ENCODE measurements at places on chromosomes 11 and 22.

- peak; percentile 14 for DNase-seq
Observed at GRCh38 chr11:35083431-35084238, 55.3 kb upstream of the CD44 start.

DNA sequence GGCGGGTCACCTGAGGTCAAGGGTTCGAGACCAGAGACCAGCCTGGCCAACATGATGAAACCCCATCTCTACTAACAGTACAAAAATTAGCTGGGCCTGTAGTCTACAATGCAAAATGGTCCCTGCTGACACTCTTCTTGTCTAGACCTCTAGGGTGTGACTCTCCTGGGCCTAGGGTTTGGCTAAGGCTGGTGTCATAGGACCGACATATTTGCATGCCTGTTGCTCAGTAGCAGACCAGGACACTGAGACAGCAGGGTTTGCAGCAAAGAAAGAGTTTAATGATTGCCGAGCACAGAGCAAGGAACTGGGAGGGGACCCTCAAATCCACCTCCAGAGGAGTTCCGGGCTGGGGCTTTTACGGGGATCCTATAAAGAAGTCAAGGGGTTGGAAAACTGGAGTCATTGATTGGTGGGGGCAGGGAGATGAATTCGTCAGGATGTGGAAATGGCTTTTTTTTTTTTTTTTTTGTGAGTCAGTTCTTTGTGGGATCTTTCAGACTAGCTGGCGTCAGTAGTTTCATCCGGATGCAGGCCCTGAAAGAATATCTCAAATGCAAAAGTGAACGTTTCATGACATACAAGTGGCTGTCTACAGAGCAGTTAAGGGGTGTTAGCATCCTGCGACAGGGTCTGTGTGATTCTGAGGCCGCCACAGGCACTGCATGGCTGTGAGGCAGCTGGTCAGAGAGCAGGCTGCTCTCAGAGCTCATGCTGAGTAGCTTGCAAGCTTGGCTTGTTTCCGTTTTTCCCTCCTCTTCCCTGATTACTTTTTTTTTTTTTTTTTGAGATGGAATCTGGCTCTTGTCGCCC lies 27.2 kb upstream of the A4GALT start:
- DNase-seq: no peak

DNA sequence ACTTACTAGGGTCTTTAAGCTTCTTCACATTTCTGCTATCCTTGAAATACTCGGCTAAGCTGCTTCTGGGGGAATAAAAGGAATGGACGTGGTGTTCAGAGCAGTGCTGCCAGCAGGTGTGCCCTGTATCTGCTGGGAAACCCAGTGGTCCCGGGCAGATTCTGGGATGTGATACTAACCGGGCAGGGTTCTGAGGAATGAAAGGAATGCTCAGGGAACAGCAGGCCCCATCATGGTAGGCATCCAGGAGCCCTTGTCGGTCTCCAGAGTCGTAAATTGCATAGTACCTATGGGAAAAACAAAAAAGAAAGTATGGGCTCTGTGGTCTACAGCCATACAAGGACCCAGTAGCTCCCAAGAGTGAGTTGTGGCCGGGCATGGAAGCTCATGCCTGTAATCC lies 4.5 kb upstream of the TMEM223 start:
- DNase-seq: no peak

DNA sequence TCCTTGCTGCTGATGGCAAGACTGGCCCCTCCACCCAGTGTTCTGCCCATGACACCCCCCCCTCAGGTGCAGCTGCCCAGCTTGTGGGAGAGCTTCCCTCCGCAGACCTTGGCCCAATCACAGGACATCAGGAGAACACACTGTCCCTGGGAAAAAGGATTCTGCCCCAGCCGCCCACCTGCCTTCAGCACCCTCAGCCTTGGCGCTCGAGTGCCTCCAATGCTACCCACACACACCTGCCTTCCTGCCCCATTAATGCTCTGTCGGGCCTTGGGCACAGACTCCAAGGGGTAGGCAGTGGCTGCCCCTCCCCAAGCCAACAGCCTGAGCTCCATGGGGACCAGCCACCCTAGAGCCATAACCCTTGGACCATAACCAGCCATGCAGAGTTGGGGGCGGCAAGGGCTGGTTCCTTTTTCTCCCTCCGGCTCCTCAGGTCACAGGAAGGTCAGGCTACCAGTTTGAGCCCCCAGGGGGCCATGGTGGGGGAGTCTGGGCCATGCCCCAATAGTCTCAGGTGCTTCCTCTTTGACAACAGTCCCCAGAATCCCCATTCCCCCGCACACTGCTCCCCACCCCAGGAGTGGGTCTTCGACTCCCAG lies 1.3 kb upstream of the ZNF70 start:
- DNase-seq: peak; percentile 20

GRCh38 chr11:102729849-102730815 lies 5.4 kb upstream of the MMP8 start:
- DNase-seq: no peak

DNA sequence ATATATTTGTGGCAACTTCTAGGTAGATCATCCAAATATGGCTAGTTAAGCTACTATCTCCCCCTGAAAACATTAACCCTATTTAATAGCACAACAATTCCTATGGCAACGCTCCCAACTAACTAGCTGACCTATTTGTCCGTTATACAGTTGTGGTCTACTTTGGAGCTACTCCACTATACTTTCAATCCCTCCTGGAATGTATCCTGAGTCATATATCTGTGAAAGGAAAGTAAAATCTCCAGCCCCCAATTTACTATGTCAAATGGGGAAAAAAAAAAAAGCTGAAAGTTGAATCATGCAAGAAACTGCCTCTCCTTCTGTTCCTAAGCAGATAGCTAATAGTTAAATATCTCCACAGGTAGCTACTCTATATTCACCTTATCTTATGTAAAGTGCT lies 128.5 kb downstream of the CD44 start:
- DNase-seq: no peak

DNA sequence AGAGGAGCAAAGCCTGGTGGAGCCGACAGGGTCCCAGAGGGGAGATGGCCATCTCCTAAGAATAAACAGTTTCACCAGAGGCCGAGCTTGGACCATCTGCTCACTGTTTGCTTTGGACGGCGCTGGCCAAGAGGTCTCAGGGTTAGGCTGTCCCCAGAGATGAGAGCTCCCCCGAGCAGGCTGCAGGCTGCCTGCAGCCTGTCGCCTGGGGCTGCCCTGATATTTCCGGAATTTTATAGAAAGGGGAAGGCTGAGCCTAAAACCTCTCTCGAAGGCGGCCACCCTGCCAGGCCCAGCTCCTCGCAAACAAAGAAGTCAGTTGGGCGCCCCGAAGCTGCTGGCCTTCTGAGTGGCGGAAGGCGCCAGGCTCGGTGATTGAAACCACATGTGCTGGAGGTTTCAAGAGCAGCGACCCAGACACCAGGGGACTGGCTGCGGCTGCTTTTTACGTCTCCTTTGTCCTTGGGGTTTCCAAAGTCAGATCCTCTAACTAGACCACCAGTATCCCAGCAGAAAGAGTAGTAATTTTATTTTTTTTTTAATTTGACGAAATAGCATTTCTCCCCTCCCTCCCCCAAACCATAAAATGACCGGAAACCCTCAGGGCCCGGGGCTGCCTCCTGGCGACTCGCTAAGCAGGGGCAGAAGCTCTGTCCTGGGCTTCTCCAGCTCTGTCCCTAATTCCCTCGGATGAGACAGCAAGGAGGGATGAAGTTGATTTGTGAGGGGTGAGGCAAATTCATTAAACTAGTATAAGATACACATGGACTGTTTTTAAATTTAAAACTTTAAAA lies 57.4 kb downstream of the CLMP start:
- no peak for DNase-seq

GRCh38 chr22:49048591-49048990 lies 779.1 kb downstream of the BRD1 start:
- no peak for DNase-seq

- no peak for DNase-seq
Observed at GRCh38 chr11:44760917-44761550, 34.3 kb downstream of the TSPAN18 start.

GRCh38 chr11:106242718-106243415 lies 165.4 kb downstream of the AASDHPPT start:
- no peak for DNase-seq

DNA sequence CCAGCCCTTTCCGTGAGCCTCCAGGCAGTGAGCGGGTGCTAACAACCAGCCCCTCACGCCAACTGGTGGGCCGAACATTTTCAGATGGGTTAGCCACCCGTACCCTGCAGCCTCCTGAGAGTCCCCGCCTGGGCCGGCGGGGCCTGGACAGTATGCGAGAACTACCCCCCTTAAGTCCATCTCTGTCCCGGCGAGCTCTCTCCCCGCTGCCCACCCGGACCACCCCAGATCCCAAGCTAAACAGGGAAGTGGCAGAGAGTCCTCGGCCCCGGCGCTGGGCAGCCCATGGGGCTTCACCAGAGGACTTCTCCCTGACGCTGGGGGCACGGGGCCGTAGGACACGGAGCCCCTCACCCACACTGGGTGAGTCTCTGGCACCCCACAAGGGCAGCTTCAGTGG lies 20.6 kb downstream of the PHLDB1 start:
- no peak for DNase-seq

GRCh38 chr11:12170501-12170900 lies 60.1 kb downstream of the MICAL2 start:
- no peak for DNase-seq

GRCh38 chr22:26718905-26719304 lies 61.5 kb downstream of the MIAT start:
- no peak for DNase-seq

GRCh38 chr22:40179526-40179925 lies 1.8 kb downstream of the TNRC6B start:
- no peak for DNase-seq
